ENCODE measurements at places on chromosomes 4 and X.

DNA sequence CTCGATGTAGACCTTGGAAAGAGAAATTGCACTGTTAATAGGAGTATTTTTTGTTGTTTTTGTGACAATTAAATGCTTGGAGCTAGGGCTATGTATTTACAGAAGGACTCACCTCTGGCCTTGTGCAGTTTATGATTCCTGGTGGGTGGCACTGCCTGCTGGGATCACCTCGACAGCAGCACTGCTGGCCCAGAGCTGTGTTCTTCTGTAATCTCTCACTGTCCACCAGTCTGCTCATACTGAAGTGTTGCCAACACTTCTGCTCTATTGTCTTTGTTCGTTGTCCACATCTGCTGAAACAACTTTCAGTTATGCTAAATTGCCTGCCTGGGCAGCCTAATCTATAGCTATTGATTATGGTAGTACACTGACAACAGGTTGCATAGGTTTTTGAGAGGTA is 194.4 kb upstream of the ANK2 start:
- no peaks in the 10 kb centered on the region for H3K36me3 ChIP-seq
- H3K4me1 ChIP-seq = no peaks in the 10 kb centered on the region
- H3K27me3 ChIP-seq = peaks cover 12% of the 10 kb centered on the region
- H3K27ac ChIP-seq = no peak overlapping the region
- DNase-seq = no peak

DNA sequence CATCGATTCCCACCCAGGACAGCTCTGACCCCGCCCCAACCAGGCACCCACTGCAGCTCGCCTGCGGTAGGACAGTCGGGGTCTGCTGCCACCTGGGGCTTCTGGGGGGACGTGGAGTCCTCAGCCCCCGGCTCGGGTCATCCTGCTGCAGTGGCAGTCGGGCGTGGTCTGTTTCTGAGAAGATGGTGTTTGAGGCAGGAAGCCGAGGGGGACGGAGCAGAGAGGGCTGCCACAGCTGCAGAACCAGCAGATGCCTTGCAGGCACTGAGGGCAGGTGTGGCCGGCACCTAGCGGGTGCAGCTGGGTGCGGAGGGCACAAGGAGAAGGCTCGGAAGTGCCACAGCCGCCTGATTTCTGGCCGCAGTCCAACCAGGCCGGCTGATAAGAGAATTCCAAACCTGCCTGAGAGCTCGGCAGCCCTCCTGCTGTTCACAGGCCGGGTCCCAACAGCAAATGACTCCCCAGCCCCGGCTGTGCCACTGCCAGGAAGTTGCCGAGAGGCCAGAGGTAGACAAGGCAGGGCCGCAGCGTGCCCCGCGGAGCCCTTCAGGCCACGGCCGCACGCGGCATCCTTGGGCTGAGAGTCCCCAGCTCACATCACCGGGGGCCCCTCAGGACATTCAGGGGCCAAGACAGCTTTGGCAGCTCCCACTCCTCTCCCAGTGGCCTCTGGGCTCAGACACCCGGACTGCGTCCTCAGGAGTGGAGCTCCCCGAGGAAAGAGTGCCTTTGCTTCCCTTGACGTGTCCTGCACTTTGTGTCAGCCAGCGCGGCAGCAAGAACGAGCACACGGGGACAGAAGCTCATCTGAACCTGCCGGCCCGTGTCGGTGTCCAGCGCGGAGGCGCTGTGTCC is 9.4 kb upstream of the CPLX1 start:
- DNase-seq = no peak
- H3K36me3 ChIP-seq = peaks cover 5% of the 10 kb centered on the region
- H3K27me3 ChIP-seq = no peaks in the 10 kb centered on the region
- no peak overlapping the region for H3K27ac ChIP-seq
- H3K4me3 ChIP-seq = no peak overlapping the region
- H3K4me1 ChIP-seq = peaks cover 4% of the 10 kb centered on the region

- H3K4me1 ChIP-seq = no peaks in the 10 kb centered on the region
- no peak overlapping the region for H3K4me3 ChIP-seq
- H3K27me3 ChIP-seq = peaks cover 11% of the 10 kb centered on the region
- H3K27ac ChIP-seq = no peak overlapping the region
- DNase-seq = peak; percentile 4
Observed at GRCh38 chr4:73446336-73446938, 10.4 kb downstream of the AFP start.

DNA sequence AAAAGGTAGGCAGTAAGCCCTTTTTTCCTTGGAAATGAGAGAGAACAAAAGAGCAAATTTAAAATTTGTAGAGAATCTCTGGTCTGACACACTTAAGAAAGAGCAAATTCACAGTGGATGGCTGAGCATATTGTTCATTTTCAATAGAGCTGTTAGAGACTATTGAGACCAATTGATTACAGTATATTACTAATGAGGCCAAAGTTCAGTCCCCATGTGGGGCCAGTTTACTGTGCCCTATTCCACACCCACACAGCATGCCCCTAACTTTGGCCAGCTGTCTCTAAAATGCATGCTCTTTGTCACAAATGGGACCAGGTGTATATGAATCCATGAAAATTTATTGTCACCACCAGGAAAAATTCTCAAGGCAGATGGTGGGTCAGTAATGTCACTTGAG is 470.5 kb downstream of the PCDH7 start:
- H3K4me3 ChIP-seq = no peak overlapping the region
- no peaks in the 10 kb centered on the region for H3K27me3 ChIP-seq
- H3K27ac ChIP-seq = no peak overlapping the region
- no peak for DNase-seq
- no peaks in the 10 kb centered on the region for H3K36me3 ChIP-seq

- no peaks in the 10 kb centered on the region for H3K36me3 ChIP-seq
- DNase-seq = no peak
- no peak overlapping the region for H3K4me3 ChIP-seq
- H3K27me3 ChIP-seq = no peaks in the 10 kb centered on the region
- H3K27ac ChIP-seq = no peak overlapping the region
- no peaks in the 10 kb centered on the region for H3K4me1 ChIP-seq
Observed at GRCh38 chr4:117773064-117773936, 261.0 kb upstream of the NDST3 start.

- DNase-seq = no peak
- peaks cover 2% of the 10 kb centered on the region for H3K4me1 ChIP-seq
- H3K36me3 ChIP-seq = no peaks in the 10 kb centered on the region
- no peak overlapping the region for H3K27ac ChIP-seq
- no peak overlapping the region for H3K4me3 ChIP-seq
- peaks cover 3% of the 10 kb centered on the region for H3K27me3 ChIP-seq
Observed at GRCh38 chr4:1038948-1039492, 27.6 kb downstream of the FGFRL1 start.

DNA sequence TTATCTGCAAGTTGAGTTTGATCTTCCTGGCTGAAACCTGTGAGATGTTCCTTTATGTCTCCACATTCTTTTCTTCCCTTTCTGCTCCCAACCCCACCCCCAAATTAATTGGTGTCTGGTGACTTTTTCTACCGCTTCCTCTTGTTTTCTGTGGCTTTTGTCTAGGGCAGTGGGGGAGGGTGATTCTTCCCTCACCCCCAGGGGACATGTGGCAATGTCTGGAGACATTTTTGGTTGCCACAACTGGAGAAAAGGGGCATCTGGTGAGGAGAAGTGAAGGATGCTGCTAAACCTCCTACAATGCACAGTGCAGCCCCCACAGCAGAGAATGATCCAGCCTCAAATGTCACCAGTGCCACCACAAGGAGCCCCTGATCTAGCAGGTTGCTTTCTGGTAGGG is 152.9 kb downstream of the NHS start:
- peaks cover 5% of the 10 kb centered on the region for H3K4me1 ChIP-seq
- no peak for DNase-seq
- no peaks in the 10 kb centered on the region for H3K27me3 ChIP-seq
- no peak overlapping the region for H3K4me3 ChIP-seq
- H3K36me3 ChIP-seq = no peaks in the 10 kb centered on the region
- H3K27ac ChIP-seq = no peak overlapping the region

- DNase-seq = no peak
- no peak overlapping the region for H3K4me3 ChIP-seq
- H3K27ac ChIP-seq = no peak overlapping the region
- H3K27me3 ChIP-seq = no peaks in the 10 kb centered on the region
- H3K4me1 ChIP-seq = no peaks in the 10 kb centered on the region
Observed at GRCh38 chr4:126778348-126778747, 854.4 kb upstream of the INTU start.

- H3K27me3 ChIP-seq = no peaks in the 10 kb centered on the region
- H3K36me3 ChIP-seq = no peaks in the 10 kb centered on the region
- no peak overlapping the region for H3K27ac ChIP-seq
- DNase-seq = no peak
- H3K4me1 ChIP-seq = no peaks in the 10 kb centered on the region
- no peak overlapping the region for H3K4me3 ChIP-seq
Observed at GRCh38 chr4:162409048-162409447, 245.2 kb upstream of the FSTL5 start.

DNA sequence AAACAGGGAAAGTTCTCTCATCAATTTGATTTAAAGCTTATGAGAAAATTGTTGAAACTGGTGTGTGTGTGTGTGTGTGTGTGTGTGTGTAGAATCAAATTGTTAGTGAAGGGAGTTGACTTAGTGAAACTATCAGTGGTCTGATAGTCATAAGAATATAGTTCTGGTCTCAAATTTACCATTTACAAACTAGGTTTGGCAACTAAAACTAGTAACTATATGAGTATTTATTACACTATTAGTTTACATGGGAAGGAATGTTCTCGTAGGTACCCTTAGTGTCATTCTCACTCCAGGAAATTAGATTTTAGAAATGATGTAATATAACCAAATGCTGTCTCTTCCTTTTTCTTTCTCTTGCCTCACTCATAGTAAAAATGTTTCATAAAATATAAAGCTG is 11.9 kb downstream of the SULT1E1 start:
- H3K27me3 ChIP-seq = no peaks in the 10 kb centered on the region
- H3K4me1 ChIP-seq = peaks cover 5% of the 10 kb centered on the region
- peaks cover 5% of the 10 kb centered on the region for H3K36me3 ChIP-seq
- H3K4me3 ChIP-seq = no peak overlapping the region

DNA sequence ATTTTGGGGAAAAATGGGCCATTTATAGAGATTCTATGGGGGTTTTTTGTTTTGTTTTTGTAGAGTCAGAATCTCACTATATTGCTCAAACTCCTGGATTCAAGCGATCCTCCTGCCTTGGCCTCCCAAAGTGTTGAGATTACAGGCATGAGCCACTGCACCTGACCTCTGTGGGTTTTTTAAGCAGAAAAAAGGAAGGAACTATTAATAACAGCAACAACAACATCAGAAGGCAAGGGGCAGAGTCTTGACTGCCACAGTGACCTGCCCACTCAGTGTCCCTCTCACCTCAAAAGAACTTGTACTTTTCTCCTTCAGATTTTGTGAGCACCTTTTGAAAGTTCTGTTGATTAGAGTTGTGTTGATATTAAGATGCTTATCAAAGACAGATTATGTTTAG is 48.1 kb downstream of the FNIP2 start:
- H3K27me3 ChIP-seq = no peaks in the 10 kb centered on the region
- H3K4me3 ChIP-seq = no peak overlapping the region
- H3K4me1 ChIP-seq = peaks cover 46% of the 10 kb centered on the region

GRCh38 chr4:158208963-158209640 is 1.2 kb upstream of the TMEM144 start:
- DNase-seq = no peak
- H3K4me1 ChIP-seq = peaks cover 21% of the 10 kb centered on the region

- H3K4me3 ChIP-seq = no peak overlapping the region
- H3K36me3 ChIP-seq = peaks cover 13% of the 10 kb centered on the region
- no peak overlapping the region for H3K27ac ChIP-seq
- no peak for DNase-seq
Observed at GRCh38 chr4:726838-727237, 21.2 kb downstream of the PCGF3 start.

DNA sequence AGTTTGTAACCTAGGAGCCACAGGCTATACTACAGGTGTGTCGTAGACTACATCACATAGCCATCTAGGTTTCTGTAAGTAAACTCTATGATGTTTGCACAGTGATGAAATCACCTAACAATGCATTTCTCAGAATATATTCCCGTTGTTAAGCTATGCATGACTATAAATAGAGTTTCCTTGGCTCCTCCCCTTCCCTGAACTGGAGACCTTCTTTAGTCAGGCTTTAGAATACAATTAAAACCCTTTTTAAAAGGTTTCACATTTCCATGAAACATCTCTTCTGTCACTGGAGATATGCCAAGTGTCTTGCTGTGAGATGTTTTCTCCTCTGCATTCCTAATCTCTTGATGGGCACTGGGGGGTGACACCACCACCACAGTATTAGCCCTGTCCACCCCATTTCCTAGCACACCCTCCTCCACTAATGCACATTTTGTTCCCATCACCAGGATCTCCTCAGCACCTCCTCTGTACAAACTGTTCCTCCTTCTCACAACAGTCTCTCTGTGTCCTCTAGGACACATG is 334.6 kb upstream of the CPEB2 start:
- H3K27ac ChIP-seq = no peak overlapping the region
- DNase-seq = no peak
- H3K27me3 ChIP-seq = peaks cover 19% of the 10 kb centered on the region
- H3K4me3 ChIP-seq = no peak overlapping the region
- H3K4me1 ChIP-seq = no peaks in the 10 kb centered on the region

- H3K36me3 ChIP-seq = peaks cover 4% of the 10 kb centered on the region
- H3K4me3 ChIP-seq = no peak overlapping the region
- no peak for DNase-seq
- peaks cover 48% of the 10 kb centered on the region for H3K4me1 ChIP-seq
- H3K27me3 ChIP-seq = peaks cover 34% of the 10 kb centered on the region
- H3K27ac ChIP-seq = peak overlapping the region; percentile 41
Observed at GRCh38 chr4:80540785-80541469, 205.4 kb downstream of the CFAP299 start.

GRCh38 chrX:54157561-54157960 is 25.5 kb downstream of the FAM120C start:
- no peaks in the 10 kb centered on the region for H3K27me3 ChIP-seq
- peaks cover 13% of the 10 kb centered on the region for H3K36me3 ChIP-seq
- no peak overlapping the region for H3K27ac ChIP-seq
- DNase-seq = no peak
- H3K4me3 ChIP-seq = no peak overlapping the region

DNA sequence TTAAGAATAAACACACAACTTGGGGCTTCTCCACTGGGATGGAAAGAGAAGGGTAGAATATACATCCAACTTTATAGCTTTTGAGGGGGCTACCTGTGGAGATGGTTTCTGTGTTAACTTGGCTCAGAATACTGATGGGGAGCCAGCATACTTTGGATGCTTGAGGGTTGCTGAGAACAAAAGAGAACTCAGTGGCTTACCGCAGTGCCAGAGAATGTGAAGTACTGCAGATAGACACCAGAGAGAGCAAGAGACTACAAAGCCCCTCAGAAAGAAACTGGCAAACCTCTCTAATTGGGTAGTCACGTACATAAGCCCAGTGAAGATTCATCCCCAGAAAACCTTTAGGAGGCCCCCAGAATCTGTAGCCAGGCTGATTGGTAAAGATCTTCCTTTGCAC is 214.4 kb downstream of the DCHS2 start:
- no peak overlapping the region for H3K4me3 ChIP-seq
- DNase-seq = no peak
- peaks cover 2% of the 10 kb centered on the region for H3K36me3 ChIP-seq
- peaks cover 29% of the 10 kb centered on the region for H3K27me3 ChIP-seq
- H3K27ac ChIP-seq = no peak overlapping the region
- H3K4me1 ChIP-seq = no peaks in the 10 kb centered on the region

- H3K4me1 ChIP-seq = peaks cover 34% of the 10 kb centered on the region
- H3K27me3 ChIP-seq = no peaks in the 10 kb centered on the region
- peaks cover 17% of the 10 kb centered on the region for H3K36me3 ChIP-seq
Observed at GRCh38 chrX:47563801-47564315, 2.9 kb downstream of the ARAF start.

- no peaks in the 10 kb centered on the region for H3K4me1 ChIP-seq
- H3K27me3 ChIP-seq = peaks cover 6% of the 10 kb centered on the region
- H3K27ac ChIP-seq = no peak overlapping the region
- no peak for DNase-seq
Observed at GRCh38 chr4:53764761-53765490, 173.6 kb upstream of the LNX1 start.
